ENCODE measurements at places on chromosomes 16 and 17.

DNA sequence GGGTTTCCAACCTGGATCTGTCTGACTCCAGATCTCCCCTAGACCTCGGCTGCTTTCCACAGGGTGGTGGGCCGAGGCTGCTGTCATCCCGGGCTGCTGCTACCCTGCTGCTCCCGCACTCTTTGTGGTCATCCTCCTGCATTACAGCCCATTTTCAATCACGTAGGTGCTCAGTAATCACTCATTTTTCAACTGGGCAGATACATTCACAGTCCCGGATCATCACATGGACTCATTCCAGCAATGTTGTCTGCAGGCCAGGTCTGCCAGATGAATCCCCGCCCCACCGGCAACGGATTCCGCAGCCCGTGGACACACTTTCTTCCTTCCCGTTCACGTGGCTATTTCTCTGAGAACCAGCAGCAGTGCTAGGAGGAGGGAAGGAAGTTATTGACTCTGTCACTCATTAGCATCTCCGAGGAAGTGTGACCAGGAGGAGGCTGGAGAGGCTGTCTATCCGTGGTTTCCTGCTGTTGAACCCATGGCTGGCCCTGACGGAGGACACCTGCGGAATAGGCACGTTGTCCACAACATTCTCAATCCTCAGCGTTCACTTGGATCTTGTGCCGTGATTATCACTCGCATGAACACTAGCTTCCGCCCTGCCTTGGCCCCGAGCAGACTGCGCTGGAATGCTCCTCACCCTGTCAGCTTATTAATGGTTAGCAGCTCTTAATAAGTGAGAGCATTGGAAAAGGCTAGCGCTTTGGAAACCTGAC lies 14.7 kb upstream of the ZCCHC14 start:
- DNase-seq = no peak

GRCh38 chr17:17403899-17404576 lies 72.8 kb upstream of the MED9 start:
- DNase-seq = no peak

GRCh38 chr17:19301973-19302372 lies 60.5 kb downstream of the B9D1 start:
- no peak for DNase-seq

- no peak for DNase-seq
Observed at GRCh38 chr17:57279432-57279831, 23.1 kb downstream of the MSI2 start.

All from RPMI8226 (cell line).